ENCODE measurements at places on chromosomes 3 and 15.
A peak's percentile ranks its signal among the peaks of the same experiment; 100 is the strongest.

GRCh38 chr3:105845488-105845887 lies 23.3 kb downstream of the CBLB start:
- DNase-seq = no peak

GRCh38 chr15:52546031-52546751 lies 17.5 kb upstream of the MYO5A start:
- no peak for DNase-seq

- DNase-seq = peak; percentile 62
Measured at GRCh38 chr3:191238321-191238817, 39.3 kb downstream of the OSTN start.

- no peak for DNase-seq
Measured at GRCh38 chr15:68057034-68057433, 2.9 kb downstream of the PIAS1 start.

- peak; percentile 29 for DNase-seq
Measured at GRCh38 chr3:105730801-105731354, 137.9 kb downstream of the CBLB start.

DNA sequence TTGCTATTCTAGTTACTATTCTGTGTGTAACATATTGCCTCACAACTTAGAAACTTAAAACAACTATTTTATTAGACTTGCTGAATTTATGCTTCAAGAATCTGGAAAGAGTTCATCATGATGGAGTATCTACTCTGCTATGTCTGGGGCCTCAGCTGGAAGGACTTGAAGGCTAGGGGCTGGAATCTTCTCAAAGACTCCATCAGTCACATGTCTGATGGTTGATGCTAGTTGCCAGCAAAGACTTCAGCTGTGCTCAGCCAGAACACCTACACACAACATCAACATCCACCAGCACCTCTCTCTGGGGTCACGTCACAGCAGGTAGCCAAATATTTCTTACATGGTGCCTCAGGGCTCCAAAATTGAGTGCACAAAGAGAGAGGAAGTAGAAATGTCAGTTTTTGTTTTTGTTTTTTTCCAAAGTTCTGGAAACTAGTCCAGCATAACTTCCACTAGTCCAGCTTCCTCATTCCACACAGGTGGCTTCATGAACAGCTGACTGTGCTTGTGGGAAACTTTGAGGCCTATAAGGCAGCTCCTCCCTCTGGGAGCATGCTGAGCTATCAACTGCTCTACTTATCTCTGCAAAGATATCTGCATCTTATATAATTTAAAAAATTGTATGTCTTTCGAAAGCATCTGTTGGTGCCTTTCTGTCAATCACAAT lies 325.4 kb upstream of the AGTR1 start:
- DNase-seq = no peak

All from fibroblast of lung (primary cell).